Cardiac septum (tissue), 1 donor: ENCODE measurements at places on chromosomes 2 and 18. TPM values are rescaled to one million over a fixed set of nuclear protein-coding genes. Genes with fewer than 3 reads are reported as not detected.

- DNase-seq = no peak
These were observed 33.3 kb downstream of the RAB31 start for GRCh38 chr18:9741406-9741792.

GRCh38 chr2:70128005-70128404 is 40.7 kb downstream of the PCBP1 start:
- no peak for DNase-seq

DNA sequence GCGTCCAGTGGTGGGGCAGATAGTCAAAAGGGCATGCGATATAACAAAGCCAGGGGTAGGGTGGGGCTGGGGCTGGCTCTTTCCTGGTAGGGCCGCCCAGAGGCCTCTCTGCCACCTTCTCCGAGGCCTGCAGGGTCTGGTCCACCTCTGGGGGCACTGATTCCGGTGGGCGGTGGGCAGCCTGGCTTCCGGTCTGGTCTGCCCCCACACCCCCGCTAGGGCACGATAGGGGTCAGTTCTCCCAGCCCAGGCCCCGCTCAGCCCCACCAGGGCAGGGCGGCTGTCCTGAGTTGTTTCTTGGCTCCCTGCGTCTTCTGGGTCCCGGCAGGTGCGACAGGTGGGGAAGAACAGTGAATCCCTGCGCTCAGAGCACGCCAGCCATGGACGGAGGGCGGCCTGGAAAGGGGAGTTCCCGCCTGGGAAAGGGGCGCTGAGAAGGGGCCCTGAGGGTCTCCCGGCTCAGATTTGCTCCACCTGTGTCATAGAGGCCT is 707 bp upstream of the ERFE start:
- DNase-seq = no peak

- no peak for DNase-seq
These were observed 28.4 kb downstream of the TGIF1 start for GRCh38 chr18:3478262-3478978.

DNA sequence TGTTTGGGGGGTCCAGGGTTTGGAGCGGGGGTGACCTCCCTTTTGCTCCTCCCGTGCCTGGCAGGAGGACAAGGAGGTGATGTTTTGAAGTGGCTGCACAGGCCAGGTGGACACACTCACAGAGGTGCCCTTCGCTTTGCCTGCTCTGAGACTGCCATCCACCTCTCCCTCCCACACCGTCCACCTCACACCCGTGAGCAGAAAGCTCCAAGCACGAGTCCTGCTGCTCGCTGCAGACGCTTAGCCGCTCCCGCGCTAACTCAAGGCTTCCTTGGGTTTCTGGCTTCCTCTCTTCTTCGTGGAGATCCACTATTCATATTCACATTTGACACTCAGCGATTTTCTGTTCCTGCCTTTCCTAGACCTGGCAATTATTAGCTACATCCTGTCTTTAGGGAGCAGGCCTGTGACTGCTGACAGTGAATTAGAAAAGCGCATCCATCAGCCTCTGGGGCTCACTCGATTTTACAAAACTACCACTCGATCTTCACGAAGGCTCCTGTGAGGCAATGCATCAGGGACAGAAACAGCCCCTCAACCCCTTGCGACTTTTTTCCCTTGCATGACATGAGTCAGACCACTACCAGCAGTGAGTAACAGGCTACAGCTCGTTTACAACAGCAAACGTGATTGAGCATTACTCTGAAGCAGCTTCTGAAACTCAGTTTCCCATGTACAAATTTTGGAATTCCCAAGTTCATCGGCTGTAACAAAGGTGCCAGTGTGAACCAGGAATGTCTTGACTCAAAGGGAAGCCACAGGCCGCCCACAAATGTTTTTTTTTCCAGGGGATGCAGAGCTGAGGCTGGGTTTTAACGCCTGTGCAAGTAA is 238.7 kb upstream of the SOX11 start:
- DNase-seq = no peak

DNA sequence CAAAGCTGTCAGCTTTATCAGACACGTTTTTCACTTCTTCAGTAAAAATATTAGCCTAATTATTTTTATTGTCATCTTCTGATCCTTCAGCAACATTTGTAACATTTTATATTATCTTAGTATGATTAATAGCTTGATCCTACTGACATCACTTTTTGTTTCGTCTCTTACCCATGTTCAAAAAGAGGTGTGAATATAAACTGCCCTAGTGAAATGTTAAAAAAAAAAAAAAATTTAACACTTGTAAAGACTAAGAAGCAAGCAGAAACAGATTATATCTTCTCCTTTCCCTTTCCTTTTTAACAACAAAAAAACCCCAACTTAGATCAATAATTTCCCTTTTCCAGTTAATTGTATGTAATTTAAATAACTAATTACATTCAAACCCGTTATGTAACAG is 36.2 kb upstream of the C2orf66 start:
- DNase-seq = no peak

DNA sequence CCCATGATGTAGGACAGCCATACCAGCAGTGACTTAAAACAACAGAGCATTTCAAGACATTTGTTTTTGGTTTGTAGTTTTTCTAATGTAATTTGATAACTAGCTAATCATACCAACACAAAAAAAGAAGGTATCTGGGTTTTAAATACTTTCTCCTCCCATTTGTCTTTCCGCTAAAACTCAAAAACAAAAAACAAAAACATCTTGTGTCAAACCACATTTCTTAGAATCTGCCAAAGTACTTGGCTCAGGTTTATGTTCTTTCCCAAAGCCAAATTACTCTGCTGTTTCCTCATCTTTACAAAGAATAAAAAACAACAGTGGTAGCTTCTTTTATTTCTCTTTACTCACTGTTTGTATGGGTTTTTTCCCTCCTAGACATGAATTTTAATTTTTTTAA is 71.5 kb downstream of the GREB1L start:
- DNase-seq = no peak

DNA sequence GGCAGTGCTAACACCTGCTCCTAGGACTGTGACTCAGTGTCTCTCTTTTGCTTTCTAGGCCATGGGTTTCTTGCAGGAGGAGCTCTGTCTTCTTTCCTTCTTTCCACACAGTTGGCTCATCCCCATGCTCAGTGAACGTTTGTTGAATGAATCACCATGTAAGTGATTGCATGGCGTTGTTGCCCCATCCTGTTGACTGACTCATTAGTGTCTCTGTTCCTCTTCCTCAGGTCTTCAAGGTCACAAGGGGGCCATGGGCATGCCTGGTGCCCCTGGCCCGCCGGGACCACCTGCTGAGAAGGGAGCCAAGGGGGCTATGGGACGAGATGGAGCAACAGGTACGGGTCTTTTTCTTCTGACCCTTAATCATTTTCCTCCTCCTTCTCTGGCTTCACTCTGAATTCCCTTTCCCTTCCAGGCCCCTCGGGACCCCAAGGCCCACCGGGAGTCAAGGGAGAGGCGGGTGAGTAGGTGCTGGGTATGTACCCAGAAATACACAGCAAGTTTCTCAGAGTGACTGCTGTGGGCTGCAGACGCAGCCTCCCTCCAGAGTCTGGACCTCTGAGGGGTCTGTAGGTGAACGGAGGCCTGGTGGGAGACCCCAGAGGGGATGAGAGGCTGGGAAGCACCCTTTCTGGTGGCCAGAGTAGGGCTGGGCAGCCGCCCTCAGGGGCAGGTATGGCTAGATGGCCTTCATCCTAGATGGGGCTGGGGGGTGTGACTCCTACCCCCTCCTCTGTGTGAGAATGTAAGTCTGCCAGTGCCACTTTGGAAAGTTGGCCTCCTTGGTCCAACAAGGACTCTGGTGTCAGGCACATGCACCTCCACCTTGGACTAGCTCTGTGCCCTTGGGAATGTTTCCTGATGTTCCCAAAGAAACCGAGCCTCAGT is 32.4 kb downstream of the MARCO start:
- no peak for DNase-seq

DNA sequence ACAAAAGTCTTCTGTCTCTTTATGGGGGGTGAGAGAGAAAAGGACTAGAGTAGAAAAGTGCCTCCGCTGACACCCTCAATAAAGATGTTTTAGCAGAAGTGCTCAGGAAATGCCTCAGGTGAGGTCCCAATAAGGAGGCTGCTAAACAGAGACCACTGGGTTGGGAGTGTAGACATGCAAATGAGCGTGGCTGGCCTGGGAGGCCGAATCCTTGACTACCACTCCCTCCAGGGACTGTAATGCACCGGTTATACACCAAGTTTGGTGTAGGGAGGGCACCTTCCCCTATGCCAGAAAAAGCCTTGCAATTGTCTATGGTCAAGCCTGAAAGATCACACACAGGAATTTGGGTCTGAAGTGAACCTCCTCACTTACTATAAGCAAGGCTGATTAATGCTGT is 1.8 kb downstream of the TMX3 start:
- DNase-seq = no peak

- DNase-seq = no peak
These were observed 40.6 kb downstream of the NAPG start for GRCh38 chr18:10566390-10566789.

DNA sequence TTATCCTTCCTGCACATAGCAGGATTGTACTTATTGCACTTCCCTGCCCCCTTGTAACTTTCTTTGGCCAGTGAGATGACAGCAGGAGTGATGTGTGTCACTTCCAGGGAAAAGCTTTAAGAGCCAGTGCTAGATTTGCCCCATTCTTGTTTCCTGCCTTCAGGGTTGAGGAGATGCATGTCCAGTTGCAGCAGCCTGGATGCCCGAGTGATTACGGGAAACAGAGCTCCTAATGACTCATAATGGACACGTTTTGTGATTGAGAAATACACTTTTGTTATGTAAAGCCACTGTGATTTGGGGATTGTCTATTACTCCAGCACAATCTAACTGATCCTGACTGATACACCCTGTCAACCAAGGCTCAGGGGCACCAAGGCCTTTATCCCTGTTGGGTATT is 5.0 kb upstream of the TET3 start:
- no peak for DNase-seq

- no peak for DNase-seq
These were observed 168.7 kb upstream of the HDAC4 start for GRCh38 chr2:239569401-239570090.

DNA sequence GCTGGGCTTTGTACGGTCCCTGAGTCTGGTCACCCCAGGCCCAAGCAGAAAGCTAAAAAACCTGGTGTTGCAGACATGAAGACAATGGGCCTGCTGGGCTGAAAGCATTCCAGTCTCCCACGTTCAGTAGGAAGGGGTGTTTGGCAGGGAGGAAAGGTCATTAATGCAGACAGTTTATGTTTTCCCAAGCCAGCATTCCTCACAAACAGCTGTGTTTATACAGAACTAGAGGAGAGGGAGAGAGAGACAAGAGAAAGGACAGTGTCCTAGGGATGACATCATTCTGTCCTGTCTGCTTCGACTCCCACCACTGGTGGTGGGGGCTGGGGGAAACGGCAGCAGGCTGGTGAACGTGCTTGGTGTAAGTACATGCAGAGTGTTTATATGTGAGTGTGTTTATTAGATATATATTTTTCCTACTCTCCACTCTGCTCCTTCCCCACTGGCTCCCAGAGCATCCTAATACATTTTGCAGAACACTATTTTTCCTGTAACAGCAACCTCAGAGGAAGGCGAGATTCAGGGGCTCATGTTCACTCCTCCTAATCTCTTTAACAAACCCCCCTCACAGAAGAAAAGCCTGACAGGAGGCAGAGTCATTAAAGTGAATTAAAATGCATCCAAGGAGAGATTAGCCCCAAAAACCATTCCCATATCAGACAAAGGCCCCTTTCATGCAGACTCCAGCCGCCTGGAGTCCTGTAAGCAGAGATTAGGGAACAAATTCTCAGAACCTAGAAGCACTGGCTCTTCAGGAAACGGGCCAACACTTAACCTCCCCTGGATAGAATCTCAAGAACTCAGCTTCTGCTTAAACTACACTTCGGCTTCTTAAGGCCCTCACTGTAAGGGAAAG is 380.4 kb downstream of the TNS1 start:
- no peak for DNase-seq

- no peak for DNase-seq
These were observed 321.6 kb downstream of the DSEL start for GRCh38 chr18:67194886-67195285.

DNA sequence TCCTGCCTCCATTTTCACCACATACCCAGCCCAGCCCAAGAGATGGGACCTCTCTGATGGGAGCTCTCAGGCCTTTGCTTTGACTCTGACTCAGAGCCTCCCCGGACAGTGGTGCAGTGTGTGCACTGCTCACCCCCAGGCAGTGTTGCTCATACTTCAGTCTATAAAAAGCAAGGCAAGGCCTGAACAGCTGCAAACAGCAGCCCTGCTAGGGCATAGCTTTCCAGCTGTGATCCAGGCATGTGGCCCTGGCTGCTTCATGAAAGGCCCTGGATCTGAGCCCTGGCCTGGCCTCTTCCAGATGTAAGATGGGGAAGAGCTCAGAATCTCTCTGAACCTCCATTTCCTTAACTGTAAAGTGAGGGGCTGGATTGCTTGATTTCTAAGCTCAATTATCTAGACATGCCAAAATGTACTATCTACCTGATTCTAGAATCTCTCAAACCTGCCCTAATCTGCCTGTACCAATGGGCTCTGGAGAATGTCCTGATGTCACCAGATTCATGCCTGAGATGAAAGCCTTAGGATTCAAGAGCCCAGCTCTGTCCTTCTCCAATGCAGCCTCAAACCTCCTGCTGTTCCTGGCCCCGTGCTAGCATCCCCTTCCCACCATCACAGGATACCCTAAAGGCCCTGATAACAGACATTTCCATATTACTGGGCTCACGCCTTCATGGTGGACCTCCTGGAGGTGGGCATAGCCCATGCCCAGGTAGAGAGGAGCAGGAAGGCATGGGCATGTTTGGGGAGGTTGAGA is 206.9 kb downstream of the ARL4C start:
- DNase-seq = no peak

GRCh38 chr18:62566199-62566598 is 43.4 kb downstream of the ZCCHC2 start:
- no peak for DNase-seq

DNA sequence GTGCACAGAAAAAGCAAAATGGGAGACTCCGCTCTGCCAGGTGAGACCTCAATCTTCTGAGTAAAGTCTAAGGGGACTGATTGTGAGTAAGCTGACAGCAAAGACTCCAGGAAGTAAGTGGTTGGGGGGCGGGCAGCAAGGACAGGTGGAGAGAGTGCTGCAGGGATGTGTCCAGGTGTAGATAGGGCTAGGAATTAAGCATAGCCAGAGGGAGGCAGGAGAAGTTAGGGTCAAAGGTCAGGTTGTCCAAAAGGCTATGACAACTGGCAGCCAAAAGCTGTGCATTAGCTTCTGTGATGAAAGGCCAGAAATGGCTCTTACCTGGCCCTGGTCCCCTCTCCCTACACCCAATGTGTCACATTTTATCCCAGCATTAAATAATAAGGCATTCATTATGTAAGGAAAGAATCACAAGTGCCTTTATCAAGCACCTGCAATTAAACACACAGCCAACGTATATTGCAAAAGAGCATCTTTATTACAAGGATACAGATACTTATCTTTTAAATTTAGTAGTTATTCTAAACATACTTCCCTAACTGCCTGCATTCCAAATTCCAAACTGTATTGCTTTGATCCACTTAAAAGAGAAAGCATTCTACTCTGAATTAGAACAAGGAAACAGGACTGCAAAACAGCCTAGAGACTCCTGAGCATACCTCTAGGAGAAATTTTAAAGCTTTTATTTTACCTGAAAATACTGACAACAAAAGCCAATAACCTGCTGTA is 247.9 kb downstream of the IRS1 start:
- DNase-seq = no peak

SCN7A gene
- total RNA-seq = 13.0 TPM

DNAH7 gene
- total RNA-seq = 0.32 TPM

SUCLG1 gene
- total RNA-seq = 216 TPM

TCF7L1 gene
- total RNA-seq = 6.0 TPM

STARD6 gene
- total RNA-seq = not detected

GCKR gene
- total RNA-seq = not detected
